HCT116 (cell line): ENCODE measurements at places on chromosomes 7 and 10. TPM values are rescaled to one million over a fixed set of nuclear protein-coding genes. Genes with fewer than 3 reads are reported as not detected.

DNA sequence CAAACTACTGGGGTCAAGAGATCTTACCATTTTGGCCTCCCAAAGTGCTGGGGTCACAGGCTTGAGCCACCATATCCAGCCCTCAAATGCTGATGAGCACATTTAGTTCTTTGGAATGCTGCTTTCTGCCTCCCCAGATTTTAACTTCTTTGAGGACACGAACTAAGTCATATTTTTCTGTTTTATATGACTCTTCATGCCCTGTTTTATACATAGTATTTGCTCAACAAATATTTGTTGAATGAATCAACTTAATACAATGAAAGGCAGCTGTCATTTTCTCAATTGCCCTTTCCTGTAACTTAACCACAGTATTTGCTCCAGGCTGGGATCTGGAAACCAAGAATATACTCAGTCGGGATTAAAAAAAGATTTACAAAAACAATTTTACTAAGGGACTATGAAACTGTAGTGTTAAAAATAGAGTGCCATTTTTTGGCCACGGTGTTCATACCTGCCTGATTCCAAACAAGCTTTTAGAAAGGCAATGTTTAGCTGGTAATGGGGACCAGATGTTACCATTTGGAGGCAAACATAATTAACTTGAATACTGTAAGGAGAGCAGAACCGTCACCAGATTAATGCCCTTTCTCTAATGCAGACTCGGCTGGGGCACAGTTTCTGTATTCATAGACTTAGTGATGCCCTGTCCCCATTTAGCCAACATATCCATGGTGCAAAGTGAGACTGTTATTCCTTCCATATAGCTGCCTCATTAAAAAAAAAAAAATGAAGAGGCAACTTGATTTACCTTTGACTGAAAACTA lies 117.6 kb downstream of the NRP1 start:
- H3K36me3 ChIP-seq, result no peaks in the 10 kb centered on the region
- peaks cover 9% of the 10 kb centered on the region; the same call in 1 of the 2 replicates for H3K4me1 ChIP-seq
- no peak overlapping the region for H3K27ac ChIP-seq
- no peak overlapping the region for H3K4me3 ChIP-seq

- peaks cover 23% of the 10 kb centered on the region for H3K4me1 ChIP-seq
- H3K36me3 ChIP-seq, result no peaks in the 10 kb centered on the region
- H3K27me3 ChIP-seq, result no peaks in the 10 kb centered on the region
Observed at GRCh38 chr7:111199643-111200042, 108.7 kb downstream of the LRRN3 start.

DNA sequence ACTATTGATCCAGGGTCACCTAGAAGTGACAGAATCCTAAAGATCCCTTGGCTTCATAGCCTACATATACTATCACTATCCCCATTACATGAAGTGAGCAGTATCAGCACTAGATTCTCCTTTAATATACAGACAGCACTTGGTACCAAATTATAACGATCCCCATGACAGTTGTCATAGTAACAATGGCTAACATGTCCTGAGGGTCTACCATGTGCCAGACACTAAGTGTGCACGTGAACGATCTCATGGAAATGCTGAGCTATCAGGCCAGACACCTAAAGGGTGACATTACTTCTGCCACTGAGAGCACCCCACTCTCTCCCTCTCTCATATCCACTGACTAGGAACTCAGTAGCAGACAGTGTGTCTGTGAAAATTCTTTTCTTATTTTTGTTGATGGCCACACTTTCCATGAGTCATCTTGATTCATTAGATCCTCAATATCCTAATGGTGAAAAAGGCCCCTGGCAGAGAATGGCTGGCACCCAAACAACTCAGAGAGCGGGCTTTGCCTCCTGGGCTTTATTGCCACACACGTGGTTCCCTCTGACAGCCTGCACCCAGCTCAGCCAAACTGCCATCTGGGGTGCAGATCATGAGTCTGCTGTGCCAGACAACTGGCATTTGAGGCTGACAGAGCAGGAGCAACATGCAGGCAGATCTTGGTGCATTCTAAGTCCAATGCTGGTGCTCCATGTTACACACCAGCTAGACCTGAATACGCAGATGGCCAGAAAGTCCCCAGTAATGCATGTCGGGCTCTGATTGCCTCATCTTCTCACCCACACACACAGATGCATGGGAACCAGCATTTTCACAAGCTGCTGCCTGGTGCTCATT lies 176.3 kb downstream of the DGKI start:
- no peak overlapping the region for H3K4me3 ChIP-seq
- peaks cover 58% of the 10 kb centered on the region for H3K27me3 ChIP-seq
- no peaks in the 10 kb centered on the region for H3K4me1 ChIP-seq

DNA sequence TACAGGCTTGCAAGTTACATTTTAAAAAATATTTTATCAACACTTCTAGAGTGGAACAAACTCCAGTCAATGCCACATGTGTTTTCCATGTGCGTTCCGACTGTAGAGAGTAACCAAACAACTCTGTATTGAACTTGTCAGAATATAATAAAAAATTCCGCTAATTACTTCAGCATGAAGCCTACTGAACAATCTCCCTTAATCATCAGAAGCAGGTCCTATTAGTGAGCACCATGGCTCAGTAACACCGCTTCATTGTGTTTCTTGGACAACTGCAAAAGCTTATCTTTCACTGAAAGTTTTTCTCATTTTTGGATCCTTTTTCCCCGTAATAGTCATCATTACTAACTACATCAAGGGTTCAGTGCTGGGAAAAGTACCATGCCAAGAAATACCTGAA lies 117.0 kb downstream of the MKX start:
- no peak overlapping the region for H3K4me3 ChIP-seq
- H3K27ac ChIP-seq, result no peak overlapping the region
- DNase-seq, result no peak
- no peaks in the 10 kb centered on the region for H3K4me1 ChIP-seq
- no peaks in the 10 kb centered on the region for H3K27me3 ChIP-seq
- no peaks in the 10 kb centered on the region for H3K36me3 ChIP-seq

- no peak overlapping the region for H3K4me3 ChIP-seq
- no peak overlapping the region for H3K27ac ChIP-seq
- H3K27me3 ChIP-seq, result no peaks in the 10 kb centered on the region
- peaks cover 20% of the 10 kb centered on the region for H3K4me1 ChIP-seq
Observed at GRCh38 chr10:58282615-58283014, 13.7 kb downstream of the CISD1 start.

DNA sequence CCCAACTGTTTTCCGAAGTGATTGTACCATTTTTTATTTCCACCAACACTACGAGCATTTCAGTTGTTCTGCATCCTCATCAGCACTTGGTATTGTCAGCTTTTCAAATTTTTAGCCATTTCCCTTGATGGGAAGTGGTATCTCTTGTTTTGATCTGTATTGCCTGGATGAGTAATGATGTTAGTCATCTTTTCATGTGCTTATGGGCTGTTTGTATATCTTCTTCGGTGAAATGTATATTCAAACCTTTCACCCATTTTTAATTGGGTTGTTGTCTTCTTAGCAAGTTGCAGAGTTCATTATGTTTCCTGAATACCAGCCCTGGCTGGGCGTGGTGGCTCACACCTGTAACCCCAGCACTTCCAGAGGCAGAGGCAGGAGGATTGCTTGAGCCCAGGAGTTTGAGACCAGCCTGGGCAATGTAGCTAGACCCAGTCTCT lies 22.1 kb downstream of the CLIP2 start:
- H3K4me1 ChIP-seq, result peaks cover 58% of the 10 kb centered on the region
- H3K27ac ChIP-seq, result peak overlapping the region; percentile 90
- H3K4me3 ChIP-seq, result 0 out of 2 replicates have a peak overlapping the region, but pooled peaks have one; percentile 7
- no peaks in the 10 kb centered on the region for H3K27me3 ChIP-seq

DNA sequence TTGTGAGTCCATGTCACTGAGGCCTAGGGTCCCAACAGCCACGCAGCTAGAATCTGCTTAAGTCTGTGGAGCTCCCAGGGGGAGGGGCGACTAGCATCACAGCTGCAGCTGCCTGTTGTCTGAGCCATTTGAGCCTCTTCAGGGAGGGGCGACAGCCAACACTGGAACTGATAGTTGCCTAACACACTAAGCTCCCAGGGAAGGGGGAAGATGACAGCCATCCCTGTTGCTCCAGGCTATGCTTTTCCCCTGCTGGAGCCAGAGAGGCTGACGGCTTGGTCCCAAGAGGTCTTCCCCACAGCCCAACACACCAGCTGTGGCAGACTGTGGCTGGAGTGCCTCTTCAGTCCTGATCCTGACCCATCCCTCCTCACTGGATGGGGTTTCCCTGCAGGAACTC lies 817.5 kb downstream of the NXPH1 start:
- H3K27ac ChIP-seq, result no peak overlapping the region
- no peak overlapping the region for H3K4me3 ChIP-seq
- no peaks in the 10 kb centered on the region for H3K4me1 ChIP-seq
- no peaks in the 10 kb centered on the region for H3K27me3 ChIP-seq

DNA sequence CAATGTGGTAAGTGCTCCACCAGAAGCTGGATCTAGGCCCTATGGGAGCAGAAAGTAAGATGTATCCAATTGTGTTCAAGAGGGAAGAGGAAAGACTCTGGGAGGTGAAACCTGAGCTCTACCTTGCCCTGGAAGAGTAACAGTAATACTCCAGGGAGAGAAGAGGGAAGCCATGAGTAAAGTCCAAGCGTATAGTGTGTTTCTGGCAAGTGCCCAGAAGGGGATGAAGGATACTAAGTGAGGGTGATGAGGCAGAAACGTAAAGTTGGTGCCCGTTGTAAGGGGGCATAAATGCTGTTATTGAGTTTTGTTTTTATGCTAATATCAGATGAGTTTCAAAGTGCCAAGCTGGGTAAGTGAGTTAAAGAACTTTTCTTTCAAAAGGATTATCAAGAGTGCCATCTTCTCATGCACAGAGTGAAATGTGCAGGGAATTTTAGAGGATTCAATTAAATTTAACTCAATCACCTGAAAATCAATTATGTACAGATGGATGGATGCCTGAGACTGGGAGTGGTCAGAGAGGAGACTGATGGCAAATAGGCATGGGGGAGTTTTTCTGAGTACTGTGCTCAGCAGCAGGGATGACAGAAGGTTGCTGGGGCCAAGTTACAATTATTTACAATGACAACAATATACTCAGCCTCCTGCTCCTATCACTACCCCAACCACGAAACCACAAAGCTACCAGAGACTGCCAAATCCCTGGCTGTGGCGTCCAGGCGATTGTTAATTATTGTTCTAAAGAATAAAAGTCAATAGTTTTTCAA lies 123.3 kb upstream of the LAMB4 start:
- DNase-seq, result no peak
- H3K27ac ChIP-seq, result no peak overlapping the region
- H3K4me1 ChIP-seq, result no peaks in the 10 kb centered on the region
- no peaks in the 10 kb centered on the region for H3K36me3 ChIP-seq

DNA sequence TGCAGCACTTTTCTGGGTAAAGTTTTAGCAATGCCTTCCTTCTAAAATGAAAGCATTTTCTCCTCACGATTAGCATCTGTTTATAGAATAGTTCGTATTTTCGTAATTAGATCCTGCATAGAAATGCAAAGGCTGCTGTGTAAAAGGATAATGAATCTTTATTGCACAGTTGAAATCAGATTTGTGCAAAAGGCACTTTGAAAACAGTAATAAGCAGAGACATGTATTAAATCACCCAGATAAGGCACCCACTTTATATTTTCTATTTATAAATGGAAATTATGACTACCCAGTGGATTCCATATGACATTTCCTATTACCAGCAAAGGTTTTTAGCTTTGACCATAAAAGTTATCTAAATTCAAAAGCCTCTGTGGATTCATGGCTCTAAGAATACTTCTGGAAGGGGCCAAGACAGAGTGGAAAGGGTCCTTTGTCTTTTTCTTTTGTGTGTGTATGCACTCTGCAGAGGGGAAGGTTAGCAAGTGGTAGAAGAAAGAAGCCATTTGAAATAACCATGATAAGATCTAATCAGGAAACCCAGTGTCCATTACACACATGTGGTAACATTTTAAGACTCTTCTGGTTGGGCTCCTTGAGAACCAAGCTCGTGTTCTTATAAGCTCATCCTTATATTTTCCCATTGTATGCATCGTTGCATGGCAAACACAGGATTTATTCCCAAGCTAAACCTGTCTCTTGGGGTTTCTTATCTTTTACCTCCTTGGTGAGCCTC lies 612.1 kb downstream of the AUTS2 start:
- H3K4me1 ChIP-seq, result no peaks in the 10 kb centered on the region
- no peaks in the 10 kb centered on the region for H3K36me3 ChIP-seq
- no peaks in the 10 kb centered on the region for H3K27me3 ChIP-seq
- no peak for DNase-seq
- H3K4me3 ChIP-seq, result no peak overlapping the region
- H3K27ac ChIP-seq, result no peak overlapping the region

DNA sequence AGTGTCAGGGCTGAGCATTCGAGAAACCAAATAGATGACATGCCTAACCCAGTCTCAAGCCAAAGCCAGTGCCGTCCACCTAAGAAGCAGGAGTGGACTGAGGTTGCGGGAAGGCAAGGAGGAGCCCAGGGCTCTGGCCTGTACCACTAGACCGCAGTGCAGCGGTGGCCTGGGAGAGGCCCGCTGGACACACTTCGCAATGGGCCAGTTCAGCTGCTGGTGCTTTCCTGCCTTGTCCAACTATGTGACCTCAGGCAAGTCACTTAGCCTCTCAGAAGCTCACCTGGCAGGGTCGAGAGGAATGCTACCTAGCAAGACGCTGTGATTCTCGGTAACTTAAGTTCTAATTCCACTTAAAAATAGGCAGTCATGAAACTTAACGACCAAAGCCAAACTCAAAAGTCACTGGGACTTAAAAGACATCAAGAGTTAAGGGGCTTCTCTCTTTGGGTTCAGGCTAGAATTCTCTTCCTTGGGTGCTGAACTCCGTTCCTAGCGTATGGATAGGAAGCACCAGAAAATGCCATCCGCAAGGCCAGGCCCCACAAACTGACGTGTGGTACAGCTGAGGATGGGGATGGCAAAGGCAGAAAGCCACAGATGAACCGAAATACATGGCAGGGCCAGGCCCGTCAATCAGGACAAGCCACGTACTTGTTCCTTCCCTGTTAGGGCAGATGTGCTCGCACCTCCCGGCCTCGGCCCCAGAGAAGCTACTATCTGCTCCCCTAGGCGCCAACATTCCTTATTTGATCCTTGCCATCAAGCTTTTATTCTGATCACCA lies 34.2 kb downstream of the CTBP2 start:
- no peak overlapping the region for H3K4me3 ChIP-seq
- H3K27me3 ChIP-seq, result no peaks in the 10 kb centered on the region
- no peak for DNase-seq
- peaks cover 6% of the 10 kb centered on the region; the same call in 1 of the 2 replicates for H3K36me3 ChIP-seq

- no peak overlapping the region for H3K4me3 ChIP-seq
- no peak for DNase-seq
- H3K36me3 ChIP-seq, result no peaks in the 10 kb centered on the region
- H3K4me1 ChIP-seq, result peaks cover 42% of the 10 kb centered on the region
- peak overlapping the region; percentile 94 for H3K27ac ChIP-seq
Observed at GRCh38 chr7:102990642-102991041, 77.8 kb downstream of the LRRC17 start.

- no peak for DNase-seq
- no peak overlapping the region for H3K4me3 ChIP-seq
- H3K27me3 ChIP-seq, result no peaks in the 10 kb centered on the region
- no peaks in the 10 kb centered on the region for H3K4me1 ChIP-seq
Observed at GRCh38 chr7:157795199-157795598, 458.4 kb downstream of the DNAJB6 start.

GRCh38 chr7:98058186-98058585 lies 48.5 kb upstream of the LMTK2 start:
- H3K4me1 ChIP-seq, result no peaks in the 10 kb centered on the region
- H3K27me3 ChIP-seq, result no peaks in the 10 kb centered on the region
- DNase-seq, result no peak
- no peak overlapping the region for H3K27ac ChIP-seq
- no peak overlapping the region for H3K4me3 ChIP-seq
- H3K36me3 ChIP-seq, result no peaks in the 10 kb centered on the region

GRCh38 chr10:66752714-66753113 lies 173.1 kb upstream of the LRRTM3 start:
- H3K4me3 ChIP-seq, result no peak overlapping the region
- H3K27ac ChIP-seq, result no peak overlapping the region
- peaks cover 5% of the 10 kb centered on the region for H3K4me1 ChIP-seq
- no peaks in the 10 kb centered on the region for H3K27me3 ChIP-seq
- DNase-seq, result no peak
- H3K36me3 ChIP-seq, result no peaks in the 10 kb centered on the region

NSUN5 gene
- total RNA-seq, result 70.4 TPM

KIAA1549 gene
- total RNA-seq, result 3.9 TPM
